ENCODE measurements at places on chromosomes 5 and 9.

- DNase-seq: no peak
These were observed 430.9 kb downstream of the CHSY3 start for GRCh38 chr5:130335117-130335516.

DNA sequence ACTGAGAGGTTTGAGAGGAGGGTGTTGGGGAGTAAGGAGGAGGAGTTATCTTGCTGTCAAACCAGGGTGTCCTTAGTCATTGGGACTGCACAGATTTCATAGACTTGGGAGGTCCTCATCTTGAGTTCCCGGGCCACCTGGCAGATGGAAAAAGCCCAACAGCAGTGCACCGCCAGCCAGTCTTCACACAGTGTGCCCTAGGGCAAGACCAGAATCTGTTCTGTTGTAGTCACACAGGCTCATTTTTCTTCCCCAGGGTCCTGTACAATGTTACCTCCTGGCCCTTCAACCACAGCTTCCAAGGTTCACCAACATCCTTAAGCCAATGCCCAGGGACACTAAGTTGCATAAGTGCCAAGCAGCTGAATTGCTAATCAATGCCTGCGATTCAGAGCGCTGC, 21.0 kb downstream of the PLAC8L1 start:
- DNase-seq: no peak

- no peak for DNase-seq
These were observed 66.8 kb upstream of the SMC2 start for GRCh38 chr9:104027295-104027694.

GRCh38 chr5:58933891-58934628, 351.2 kb downstream of the RAB3C start:
- no peak for DNase-seq

GRCh38 chr9:73270967-73271721, 119.5 kb downstream of the ANXA1 start:
- DNase-seq: no peak

- no peak for DNase-seq
These were observed 210.6 kb downstream of the MAPKAP1 start for GRCh38 chr9:125496313-125496834.

- DNase-seq: no peak
These were observed 299.4 kb upstream of the RASA1 start for GRCh38 chr5:86968301-86968753.

DNA sequence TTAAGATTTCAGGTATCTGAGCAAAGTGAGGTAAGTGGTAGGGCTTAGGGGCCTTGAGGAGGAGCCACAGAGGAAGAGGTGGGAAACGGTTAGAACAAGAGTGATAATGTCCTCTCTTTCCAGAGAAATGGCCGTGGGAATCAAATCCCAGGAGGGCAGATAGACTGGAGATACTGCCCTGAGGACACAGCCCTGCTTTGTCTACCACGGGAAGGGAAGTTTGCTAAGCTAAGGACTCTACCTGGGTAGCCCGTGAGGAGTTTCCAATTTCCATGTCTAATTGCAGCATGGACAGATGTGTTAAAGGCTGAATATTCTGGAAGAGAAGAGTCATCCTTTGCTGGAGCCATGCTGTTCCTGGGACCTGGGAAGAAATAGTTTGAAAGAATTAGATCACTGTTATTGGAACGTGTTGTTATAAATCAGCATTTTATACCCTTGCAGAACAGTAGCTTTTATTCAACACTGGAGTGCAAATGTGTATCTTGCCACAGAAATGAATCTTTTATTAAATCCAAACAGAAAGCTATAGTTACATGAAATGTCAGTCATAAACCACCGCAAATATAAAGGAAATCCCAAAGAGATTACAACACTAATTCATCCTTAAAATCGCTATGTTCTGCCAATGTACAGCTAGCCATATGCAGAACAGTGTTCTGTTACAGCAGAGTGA, 133.2 kb upstream of the LHFPL2 start:
- no peak for DNase-seq

DNA sequence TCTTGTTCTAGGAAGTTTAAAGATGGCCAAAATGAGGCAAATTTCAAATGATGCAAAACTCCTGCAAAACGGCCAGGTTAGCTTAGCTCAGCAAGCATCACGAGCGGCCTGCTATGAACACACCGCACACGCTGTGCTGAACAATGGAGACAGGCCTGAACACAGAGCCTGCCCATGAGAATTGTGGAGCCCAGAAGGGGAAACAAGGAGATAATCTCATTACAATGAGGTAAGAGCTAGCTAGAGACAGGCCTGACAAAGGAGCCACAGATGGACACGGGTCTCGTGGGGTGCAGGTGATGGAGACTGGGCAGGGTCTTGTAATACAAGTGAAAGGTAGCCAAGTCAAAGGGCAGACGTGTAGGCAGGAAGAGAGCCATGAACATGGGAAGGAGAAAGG, 50.2 kb downstream of the PSMB7 start:
- no peak for DNase-seq

- no peak for DNase-seq
These were observed 160.1 kb upstream of the DAB2 start for GRCh38 chr5:39584927-39585326.

DNA sequence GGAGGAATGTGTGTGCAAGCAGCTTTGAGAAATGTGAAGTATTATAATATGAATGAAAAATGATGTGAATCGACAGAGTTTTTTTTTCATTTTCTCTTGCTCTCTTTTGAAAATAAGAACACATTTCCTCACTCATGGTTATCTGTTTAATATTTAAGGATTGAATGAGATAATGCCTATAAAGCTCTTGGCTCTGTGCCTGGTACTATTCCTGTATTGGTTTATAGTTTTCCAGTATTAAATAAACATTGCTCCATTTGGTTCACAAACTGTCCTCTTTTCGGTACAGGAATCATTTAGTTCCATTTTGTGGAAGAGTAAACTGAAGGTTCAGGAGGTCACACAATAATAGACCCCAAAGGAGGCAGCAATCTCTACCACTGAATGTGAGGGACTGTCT, 1185.5 kb upstream of the WWC1 start:
- no peak for DNase-seq

DNA sequence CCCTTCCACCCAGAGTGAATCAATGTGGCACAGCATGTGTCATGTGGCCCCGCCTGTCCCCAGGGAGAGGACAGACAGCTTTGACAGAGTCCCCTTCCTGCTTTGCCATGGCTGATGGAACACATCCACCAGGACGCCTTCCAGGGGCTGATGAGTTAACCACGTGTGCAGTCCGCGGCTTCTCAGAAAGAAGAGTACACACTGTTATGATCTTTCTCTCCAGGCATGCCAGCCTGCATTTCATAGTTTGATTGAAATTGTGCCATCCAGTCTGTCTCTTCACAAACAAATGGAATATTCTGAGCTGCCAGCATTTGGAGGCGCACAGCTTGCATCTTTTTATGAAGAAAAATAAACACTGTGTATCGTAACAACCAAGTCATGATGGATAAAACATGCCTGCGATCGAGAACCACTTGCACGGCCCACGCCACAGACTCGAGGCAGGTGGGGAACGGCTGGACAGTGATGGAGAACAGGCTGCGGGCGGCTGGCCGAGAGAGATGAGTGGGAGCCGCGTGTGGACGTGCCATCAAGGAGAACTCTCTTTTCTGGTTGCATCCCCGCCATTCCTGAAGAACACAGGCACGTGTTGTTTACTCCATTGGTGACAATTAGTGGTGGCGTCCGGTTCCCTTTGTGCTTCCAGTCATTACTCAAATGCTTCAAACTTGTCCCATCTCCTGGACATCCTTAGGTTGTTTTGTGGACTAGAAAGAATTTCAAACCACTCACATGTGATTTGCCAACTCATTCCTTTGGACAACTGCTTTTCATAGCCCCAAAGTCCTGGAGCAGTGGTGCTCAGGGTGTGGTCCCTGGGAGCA, 220.2 kb downstream of the AGTPBP1 start:
- no peak for DNase-seq

DNA sequence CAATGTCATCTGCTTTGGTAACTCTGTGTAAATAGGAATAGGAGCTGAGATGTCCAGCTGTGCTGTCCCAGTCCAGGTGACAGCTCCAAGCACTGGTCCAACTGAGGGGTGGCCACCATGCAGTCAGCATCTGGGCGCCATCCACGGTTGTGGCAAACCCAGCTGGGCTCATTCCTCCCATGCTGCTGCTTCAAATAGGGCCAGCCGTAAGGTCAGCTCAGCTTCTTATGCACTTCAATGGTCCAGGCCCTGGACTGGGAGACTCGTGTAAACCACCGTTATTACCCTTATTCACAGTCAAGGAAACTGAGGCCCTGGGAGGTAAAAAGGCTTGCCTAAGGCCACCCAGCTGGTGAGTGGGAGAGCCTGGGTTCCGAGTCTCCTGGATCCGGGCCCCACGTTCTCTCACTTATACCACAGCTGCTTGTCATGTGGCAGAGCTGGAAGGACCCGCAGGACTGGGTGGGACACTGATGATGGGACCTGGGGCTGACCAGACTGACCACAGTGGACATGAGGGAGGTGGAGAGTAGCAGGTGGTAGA, 38.7 kb upstream of the ANGPTL2 start:
- DNase-seq: no peak

- DNase-seq: no peak
These were observed 4.7 kb upstream of the ZFR start for GRCh38 chr5:32449262-32449661.

DNA sequence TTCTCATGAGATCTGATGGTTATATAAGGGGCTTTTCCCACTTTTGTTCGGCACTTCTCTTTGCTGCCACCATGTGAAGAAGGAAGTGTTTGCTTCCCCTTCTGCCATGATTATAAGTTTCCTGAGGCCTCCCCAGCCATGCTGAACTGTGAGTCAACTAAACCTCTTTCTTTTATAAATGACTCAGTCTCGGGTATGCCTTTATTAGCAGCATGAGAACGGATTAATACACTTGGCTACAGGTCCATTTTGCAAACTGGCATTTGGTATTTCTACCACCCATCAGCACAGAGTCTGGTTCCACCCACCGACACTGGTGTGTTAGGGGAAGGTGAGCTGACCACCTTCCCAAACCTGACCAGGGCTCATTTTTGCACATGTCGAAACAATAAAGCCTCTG, 47.9 kb upstream of the RARS1 start:
- DNase-seq: no peak

DNA sequence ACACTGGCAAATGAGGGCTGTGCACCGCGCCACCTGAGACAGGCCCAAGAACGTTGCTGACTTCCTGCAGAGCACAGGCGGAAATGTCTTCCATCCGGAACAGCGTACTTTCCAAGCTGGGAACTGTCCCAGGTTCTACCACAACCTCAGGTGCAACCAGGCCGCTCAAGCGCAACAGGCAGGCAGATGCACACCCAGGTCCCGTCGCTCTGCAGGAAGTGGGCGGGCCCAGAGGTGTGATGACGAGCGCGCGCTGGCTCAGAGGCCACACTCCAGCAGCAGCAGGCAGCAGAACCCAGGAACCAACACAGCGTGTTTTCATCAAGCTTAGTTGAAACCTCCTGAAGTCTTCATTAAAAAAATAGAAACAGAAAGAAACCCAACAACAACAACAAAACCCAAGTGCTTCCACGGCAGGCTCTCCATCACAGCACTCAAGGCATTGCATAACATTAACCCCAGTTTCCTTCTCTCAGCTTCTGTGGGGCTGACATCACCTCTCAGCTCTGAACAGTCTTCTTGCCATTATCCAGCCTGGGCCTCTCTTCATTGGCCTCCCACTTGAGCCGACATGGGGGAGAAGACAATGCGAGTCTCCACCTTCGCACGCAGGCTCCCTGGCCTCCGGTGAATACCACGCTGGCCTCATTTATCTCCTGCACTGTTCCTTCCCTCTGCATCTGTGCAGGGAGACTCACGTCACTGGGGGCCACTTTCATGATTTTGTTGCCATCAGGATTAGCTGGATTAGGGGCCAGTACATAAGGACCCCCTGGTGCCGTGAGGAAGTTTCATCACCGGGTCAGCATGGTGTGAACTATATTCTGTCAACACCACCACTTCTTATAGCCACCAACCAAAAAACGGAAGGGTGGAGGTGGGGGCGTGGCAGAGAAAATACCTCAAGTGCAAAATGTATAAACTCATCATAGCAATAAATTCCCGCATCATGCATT, 22.1 kb downstream of the PTCH1 start:
- peak; percentile 66 for DNase-seq

DNA sequence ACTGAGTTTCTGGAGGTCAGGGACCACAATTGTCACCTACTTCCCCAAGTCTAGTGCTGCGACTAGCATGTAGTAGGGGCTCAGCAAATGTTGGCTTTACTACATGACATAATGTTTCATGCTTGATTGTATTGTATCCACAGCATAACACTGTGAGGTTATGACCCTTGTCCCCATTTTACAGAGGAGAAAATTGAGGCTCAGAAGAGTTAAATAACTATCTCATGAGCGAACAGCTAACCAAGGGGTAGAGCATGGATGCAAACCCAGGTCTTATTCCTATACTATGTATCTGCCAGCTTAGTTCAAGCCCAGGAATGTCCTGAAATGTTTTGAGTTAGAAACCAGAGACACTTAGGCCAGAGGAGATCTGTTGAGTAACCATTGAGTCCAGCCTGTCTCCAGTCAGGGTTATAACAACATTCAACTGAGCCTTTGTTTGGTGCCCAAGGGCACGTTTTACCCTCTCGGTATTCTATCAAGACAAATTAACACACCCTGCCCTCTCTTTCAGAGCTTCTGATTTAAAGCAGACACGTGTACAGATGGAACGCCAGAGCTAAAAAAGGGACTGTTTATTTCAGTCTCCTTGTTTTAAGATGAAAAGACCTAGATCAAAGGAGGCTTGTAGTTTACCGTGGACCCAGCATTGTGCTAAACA, 16.5 kb downstream of the ANGPTL2 start:
- no peak for DNase-seq

GRCh38 chr5:115069087-115069968, 100.4 kb downstream of the TRIM36 start:
- DNase-seq: no peak

DNA sequence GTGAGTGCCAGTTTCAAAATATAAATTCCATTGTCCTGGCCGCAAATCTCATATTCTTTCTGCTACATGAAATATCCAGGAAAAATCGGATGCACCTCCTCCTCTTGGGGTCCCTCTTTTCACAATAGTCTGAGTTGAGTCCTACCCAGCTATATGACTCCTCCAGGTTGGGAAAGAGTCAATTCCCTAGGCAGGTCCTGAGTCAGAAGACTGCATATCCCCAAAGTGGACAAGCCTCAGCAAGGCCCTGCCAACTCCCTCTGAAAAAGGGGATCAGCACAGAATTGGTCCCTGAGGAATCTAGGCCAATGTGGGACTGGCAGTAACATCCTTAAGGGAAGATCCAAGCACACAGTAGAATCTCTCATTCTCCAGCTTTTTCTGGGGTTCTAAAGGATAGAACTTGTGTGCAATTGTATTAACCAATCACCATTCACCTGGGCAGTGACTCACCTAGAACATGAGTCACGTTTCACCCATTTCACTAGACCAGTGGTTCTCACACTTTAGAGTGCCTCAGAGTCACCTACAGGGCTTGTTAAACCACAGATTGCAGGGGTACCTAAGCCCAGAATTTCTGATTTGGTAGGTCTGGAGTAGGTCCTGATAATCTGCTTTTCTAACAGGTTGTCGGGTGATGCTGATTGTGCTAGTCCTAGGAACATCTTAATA, 44.7 kb upstream of the TMEM215 start:
- DNase-seq: no peak
